ENCODE measurements at places on chromosomes 6 and 20.

DNA sequence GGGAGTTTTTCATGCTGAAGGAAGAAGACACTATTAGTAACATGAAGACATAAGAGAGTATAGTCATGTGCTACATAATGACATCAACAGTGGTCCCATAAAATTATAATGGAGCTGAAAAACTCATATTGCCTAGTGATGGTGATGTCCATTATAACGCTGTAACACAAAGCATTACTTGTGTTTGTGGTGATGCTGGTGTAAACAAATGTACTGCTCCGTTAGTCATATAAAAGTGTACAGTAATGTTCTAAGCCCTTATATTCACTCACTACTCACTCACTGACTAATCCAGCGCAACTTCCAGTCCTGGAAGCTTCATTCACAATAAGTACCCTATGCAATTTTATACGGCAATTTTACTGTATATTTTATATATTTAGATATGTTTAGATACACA lies 26.8 kb upstream of the ASF1A start:
- DNase-seq, result no peak

DNA sequence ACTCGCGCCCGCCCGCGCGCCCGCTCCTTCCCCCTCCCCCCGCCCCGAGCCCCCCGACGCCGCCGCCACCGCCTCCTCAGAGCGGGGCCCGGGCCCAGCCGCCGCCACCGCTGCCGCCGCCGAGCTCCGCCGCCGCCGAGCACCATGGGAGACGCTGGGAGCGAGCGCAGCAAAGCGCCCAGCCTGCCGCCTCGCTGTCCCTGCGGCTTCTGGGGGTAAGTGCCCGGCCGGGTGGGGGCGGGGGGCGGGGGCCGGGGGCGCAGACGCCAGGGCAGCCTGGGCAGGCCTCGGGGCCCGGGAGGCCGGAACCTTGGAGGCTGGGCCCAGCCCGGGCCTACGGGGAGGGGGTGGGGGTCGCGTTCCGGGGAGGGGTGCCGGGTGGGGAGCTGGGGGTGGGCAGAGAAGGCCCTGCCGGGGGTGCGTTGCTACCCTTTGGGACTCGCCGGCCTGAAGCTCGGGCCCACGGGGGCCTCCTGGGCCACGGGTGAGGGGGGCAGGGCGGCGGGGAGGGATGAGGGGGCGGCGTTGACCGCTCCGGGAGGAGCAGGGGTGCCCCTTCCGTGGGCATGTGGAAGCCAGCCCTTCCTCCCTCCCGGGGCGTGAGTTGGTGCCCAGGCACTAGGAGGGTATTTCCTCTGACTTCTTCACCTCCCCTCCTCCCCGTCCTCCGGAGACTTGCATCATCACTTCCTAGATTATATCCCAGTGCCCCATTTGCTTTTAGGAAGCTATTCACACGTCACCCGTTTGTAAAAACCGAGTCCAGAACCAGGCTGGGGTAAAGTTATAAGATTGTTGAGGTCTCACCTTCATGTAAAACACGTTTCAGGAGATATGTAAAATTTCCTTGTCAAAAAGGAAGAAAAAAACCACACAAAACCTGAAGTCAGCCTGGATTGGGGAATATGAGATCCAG lies 533 bp downstream of the ZFAND3 start:
- peak; percentile 39 for DNase-seq

- DNase-seq, result no peak
These were observed 5.2 kb upstream of the GOPC start for GRCh38 chr6:117607511-117607910.

DNA sequence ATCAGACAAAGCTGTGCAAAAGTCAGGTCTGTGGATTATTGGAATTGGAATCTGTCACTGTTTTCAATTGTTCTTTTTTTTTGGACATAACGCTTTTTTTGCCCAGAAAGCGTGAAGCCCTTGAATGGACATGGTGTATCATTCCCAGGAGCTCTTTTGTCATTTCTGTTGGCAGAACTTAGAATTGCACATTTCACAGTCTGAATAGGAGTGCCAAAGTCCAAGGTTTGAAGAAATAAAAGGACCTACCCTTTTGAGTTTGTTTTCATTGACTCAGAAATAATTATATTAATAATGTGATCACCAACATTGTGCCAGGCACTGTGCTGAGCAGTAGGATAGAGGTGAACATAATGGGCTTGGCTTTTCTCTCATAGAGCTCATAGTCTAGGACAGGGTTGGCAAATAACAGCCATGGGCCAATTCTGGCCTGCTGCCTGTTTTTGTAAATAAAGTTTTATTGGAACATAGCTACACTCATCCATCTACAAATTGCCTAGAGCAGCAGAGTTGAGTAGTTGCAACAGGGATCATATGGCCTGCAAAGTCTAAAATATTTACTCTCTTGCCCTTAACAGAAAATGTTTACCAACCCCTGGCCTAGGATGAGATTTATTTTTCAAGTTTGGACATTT lies 62.6 kb upstream of the ATXN1 start:
- no peak for DNase-seq

DNA sequence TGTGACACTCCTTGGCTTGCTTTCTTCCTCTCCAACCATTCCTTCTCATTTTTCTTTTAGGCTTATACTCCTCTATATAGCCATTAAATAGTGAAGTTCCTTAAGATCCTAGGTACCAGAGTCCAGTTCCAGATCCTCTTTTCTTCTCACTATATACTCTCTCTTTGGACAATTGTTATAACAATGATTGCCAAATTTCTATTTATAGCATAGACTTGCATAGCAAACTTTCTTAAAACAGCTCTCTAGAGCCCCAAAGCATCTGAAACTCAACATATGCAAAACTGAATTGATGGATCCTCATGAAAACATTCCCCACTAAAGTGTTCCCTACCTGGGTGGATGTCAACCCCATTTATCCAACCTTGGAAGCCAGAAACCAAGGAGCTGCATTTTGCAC lies 13.4 kb downstream of the PHIP start:
- DNase-seq, result no peak

GRCh38 chr6:41594326-41594725 lies 43.9 kb upstream of the MDFI start:
- DNase-seq, result no peak

- no peak for DNase-seq
These were observed 109.5 kb downstream of the MYLK4 start for GRCh38 chr6:2641044-2641725.

DNA sequence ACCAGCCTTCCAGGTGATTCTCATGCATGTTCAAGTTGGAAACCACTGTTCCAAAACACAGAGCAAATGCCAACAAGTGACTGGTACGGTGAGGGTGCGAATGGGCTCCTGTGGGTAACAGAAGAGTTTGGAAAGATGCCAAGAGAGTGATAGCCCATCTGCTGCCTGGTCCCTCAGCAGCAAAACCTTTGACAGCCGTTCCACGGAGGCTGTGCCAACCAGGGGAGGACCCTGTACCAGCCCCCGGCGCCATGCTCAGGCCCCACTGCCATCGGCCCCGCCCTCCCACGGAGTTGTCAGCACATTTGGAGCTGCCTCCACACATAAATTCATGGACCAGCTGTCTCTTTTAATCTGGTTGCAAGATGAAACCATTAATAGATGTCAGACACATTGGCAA lies 4.4 kb upstream of the PTPRT start:
- DNase-seq, result no peak

DNA sequence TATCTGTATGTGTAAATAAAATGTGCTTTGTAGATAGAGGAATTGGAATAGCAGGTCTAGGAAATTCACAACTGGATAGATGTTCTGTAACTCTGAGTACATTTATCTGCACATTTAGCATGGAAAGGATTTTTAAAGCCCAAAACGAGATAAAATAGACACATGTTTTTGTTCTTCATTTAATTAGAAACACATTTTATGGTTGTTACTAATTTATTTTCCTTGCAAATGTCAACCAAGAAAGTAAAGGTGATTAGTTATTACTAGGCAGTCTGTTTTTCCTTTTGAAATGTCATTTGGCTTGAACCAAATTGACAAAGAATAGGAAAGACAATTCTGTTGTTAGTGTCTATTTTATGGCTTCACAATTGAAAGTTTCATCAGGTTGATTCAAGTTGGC lies 769 bp downstream of the PRL start:
- DNase-seq, result no peak

DNA sequence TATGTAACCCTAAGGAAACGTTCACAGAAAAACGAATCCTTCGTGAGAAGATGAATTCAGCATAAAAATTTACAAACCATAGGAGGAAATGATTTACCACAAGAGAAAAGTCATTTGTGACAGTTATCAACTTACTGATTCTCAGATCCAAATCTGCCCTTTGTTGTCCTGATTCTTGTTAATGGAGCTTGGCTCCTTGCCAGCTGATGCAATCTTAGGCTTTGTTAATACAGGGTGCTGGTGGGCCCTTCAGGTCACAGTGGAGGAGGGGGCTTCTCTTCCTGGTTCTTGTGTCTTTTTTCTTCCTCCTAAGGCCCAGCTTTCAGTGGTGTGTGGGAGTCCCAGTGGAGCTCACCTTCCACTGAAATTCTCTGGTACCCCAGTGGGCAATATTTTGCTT lies 108.4 kb upstream of the MAP3K7 start:
- no peak for DNase-seq

DNA sequence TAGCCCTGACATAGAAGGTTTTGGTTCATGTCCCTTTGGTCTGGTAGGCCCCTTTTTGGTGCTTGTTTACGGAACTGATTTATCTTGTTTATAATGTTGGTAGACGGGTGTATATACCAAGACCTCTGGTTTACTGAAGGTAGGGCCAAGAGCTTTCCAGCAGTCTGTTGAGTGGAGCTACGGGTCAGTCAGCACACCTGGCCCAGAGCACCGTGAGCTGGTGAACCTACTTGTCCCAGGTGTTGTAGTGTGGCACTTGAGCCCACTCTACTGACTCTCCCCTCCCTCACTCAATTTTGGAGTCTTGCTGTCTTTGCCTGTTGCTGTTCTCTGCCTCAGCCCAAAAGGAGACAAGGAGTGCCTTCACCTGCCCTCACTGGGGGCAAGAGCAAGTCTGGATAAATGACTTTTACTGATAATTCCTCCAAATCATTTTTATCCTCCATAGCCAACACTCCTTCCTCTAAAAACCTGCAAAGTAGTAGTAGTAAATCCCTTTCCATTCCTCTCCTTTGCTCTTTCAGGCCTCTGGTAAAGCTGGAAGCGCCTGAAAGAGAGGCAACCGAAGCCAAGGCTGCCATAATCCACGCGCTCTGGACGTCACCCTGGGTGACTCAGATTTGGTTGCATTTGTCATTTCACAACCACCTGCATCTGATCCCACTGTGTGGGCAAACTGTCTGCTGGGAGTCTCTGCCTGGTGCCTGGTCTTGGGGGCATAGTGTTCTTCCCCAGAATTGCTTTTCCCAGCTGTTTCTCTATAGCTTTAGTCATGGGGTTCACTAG lies 22.2 kb downstream of the RREB1 start:
- no peak for DNase-seq

- no peak for DNase-seq
These were observed 453.6 kb downstream of the COL12A1 start for GRCh38 chr6:74752303-74752702.

- no peak for DNase-seq
These were observed 14.8 kb upstream of the CEP162 start for GRCh38 chr6:84242265-84242664.

GRCh38 chr6:141077355-141078333 lies 1055.1 kb upstream of the GJE1 start:
- DNase-seq, result no peak

DNA sequence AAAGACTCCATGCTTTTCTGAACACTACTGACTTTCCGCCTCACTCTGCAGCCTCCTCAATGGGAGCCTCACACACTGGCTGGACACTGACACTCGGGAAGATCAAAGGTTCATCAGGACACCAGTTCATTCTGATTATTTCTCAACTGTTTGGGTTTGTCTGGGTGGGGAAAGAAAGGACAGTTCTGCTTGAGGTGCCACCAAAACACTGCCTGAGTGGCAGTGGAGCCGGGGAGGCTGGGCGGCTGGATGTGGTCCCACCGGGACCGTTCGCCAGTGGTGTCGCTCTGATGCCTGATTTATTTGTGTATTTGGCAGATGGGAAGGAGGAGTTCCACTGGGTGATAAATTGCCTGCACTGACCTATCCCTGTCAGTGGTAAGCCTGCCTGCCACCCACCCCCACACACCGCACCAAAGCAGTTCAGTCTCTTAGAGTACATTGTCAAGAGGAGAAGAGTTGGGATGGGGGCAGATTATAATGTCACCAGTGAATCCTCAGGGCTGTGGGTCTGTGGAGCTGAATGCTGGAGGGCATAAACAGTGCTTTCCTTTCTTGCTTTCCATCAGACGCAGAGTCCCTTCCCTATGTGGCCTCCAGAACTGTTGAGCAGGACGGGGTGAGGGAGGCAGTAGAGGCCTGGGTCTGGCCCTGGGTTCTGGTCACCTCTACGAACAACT lies 49.8 kb downstream of the EDN1 start:
- DNase-seq, result no peak

GRCh38 chr20:53658973-53659372 lies 65.3 kb upstream of the ZNF217 start:
- no peak for DNase-seq

DNA sequence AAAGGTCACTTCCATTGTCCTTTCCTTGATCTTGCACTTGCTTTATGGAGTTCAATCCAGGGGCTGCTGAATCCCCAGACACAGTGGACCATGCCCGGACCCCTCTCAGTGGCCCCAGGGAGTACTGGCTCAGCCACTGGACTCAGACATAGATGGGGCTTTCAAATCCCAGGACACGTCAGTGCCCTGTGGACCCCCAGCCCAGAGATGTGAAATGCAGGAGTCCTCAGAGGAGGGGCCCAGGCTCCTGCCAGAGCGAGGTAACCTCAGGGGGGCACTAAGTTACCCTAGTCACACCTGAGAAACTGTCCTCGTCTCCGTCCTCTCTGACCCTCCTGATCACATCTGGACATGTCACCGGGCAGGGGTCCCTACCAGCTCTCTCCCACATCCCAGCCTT lies 18.7 kb upstream of the APMAP start:
- DNase-seq, result no peak

DNA sequence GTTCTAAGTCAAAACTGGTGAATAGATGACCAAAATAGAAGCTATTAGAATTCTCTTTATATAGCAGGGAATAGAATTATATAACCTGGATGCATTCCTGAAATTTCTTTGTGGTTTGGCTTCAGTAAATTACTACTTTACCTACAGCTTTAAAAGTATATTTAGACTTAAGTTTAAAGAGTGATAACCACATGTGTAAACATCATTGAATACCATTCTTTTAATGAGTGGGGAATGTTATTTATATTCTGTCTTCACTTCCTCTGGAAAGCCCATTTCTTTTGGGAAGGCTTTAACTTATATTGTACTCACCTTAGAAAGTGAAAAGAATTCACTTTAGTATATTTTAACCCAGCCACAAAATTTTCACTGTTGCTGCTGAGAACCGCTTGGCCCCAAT lies 39.1 kb downstream of the PLEKHG1 start:
- no peak for DNase-seq
